HT1080 (cell line): ENCODE measurements at places on chromosomes 7 and 10. TPM values are rescaled to one million over a fixed set of nuclear protein-coding genes. Genes with fewer than 3 reads are reported as not detected.
A peak's percentile ranks its signal among the peaks of the same experiment; 100 is the strongest.

DNA sequence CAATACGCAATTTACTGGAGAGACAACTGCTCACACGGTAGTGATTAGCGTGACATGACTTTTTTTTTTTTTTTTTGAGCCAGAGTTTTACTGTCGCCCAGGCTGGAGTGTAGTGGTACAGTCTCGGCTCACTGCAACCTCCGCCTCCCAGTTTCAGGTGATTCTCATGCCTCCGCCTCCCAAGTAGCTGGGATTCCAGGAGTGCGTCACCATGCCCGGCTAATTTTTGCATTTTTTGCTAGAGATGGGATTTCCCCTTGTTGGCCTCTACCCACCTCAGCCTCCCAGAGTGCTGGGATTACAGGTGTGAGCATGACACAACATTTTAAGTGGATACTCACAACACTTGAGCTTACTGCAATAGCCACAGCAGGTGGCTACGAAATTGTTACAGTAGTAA lies 11.9 kb downstream of the ARL4A start:
- DNase-seq, result no peak

DNA sequence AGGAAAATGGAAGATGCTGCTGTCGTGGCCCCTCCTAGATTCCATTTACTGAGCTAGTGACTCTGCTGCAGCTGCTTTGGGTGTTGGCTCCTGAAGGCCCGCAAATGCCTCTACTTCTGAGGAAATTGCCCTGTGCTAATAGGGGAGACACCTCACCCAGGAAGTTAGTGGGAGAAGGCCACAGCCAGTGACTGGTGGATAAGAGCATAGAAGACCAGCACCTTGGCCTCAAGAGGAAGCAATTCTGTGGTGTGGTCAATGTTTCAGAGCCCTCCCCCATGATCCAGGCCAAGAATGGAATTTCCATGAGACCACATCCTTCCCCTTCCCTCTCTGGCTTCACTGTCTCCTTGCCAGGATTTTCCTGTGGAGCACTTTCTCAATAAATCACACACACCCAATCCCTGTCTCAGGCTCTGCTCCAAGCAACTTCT lies 25.0 kb upstream of the FZD1 start:
- peak; percentile 98 for DNase-seq

- DNase-seq, result no peak
Measured at GRCh38 chr10:78524941-78525340, 491.3 kb downstream of the RPS24 start.

DNA sequence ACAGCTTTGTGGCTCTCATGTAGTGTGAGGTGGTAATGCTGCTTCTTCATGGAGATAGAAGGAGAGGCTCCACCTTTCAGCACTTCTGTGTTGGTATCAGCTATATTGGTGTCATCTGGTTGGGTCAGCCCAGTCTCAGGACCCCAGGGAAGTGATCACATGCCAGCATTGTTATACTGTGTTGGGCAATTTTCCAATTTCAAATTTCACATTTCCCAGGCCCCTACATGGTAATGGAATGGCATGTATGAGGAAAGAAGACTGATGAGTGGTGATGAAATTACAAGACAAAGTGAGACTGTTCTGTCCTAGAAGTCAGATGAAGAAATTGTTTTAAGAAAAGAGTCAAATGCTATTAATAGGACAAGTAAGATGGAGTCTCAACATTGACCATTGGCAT lies 3.7 kb upstream of the AKR1C3 start:
- no peak for DNase-seq

RARRES2 gene
- not detected in 2 replicates for total RNA-seq

ANKRD61 gene
- 0.18 and 0.37 TPM in 2 replicates for total RNA-seq

ABCC2 gene
- total RNA-seq, result 0.80 and 0.90 TPM in 2 replicates
